Neural progenitor cell (in vitro differentiated cells): ENCODE measurements at places on chromosomes 1 and 21.
A peak's percentile ranks its signal among the peaks of the same experiment; 100 is the strongest.

DNA sequence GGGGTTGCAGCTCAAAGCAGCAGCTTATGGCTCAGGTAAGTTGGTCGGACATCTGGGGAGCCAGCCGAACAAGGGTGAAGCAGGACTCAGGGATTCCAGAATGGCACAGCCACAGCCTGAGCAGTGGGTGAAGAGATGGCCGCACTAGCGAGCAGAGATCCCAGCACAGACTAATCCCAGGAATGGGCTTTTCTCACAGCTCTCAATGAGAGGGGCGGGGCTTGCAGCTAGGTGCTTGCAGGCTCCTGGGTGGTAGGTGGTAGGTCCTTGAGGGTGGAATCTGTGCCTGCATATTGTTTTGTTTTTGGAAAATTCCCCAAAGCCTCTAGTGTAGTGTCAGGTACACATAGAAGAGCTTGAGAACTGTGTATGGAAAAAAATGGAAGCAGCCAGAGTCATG is 9.0 kb downstream of the KIAA0040 start:
- peak; percentile 30 for DNase-seq

GRCh38 chr1:87826681-87827251 is 498.1 kb downstream of the LMO4 start:
- DNase-seq: no peak

GRCh38 chr1:37606481-37607263 is 10.9 kb upstream of the GNL2 start:
- DNase-seq: no peak

GRCh38 chr1:64598100-64598571 is 128.2 kb downstream of the CACHD1 start:
- peak; percentile 44 for DNase-seq
